ENCODE measurements at places on chromosomes 6 and 20.

DNA sequence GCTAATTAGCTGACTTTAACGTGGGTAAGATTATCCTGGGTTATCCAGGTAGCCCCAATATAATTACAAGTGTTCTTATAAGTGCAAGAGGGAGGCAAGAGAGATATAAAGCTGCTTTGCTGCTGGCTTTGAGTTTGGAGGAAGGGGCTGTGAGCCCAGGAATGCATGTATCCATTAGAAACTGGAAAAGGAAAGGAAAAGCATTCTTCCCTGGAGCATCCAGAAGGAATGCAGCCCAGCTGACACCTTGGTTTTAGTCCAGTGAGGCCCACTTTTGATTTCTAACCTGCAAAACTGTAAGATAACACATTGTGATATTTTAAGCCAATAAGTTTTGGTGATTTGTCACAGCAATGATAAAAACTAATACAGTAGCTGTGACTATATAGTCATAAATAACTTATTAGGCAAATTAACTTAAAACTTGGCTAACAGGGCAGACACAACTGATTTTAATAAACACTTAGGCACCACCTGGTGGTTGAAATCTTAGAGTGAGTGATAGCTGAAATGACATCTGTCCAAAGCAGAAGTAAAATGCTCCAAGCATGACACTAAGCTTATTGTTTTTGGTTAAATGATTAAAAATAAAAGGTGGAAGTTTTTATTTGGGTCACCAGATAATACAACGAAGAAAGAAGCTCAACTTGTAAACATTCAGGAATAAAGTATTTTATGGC lies 35.6 kb downstream of the ADGRF4 start:
- DNase-seq = no peak

GRCh38 chr6:168719901-168720300 lies 278.9 kb downstream of the SMOC2 start:
- DNase-seq = no peak

DNA sequence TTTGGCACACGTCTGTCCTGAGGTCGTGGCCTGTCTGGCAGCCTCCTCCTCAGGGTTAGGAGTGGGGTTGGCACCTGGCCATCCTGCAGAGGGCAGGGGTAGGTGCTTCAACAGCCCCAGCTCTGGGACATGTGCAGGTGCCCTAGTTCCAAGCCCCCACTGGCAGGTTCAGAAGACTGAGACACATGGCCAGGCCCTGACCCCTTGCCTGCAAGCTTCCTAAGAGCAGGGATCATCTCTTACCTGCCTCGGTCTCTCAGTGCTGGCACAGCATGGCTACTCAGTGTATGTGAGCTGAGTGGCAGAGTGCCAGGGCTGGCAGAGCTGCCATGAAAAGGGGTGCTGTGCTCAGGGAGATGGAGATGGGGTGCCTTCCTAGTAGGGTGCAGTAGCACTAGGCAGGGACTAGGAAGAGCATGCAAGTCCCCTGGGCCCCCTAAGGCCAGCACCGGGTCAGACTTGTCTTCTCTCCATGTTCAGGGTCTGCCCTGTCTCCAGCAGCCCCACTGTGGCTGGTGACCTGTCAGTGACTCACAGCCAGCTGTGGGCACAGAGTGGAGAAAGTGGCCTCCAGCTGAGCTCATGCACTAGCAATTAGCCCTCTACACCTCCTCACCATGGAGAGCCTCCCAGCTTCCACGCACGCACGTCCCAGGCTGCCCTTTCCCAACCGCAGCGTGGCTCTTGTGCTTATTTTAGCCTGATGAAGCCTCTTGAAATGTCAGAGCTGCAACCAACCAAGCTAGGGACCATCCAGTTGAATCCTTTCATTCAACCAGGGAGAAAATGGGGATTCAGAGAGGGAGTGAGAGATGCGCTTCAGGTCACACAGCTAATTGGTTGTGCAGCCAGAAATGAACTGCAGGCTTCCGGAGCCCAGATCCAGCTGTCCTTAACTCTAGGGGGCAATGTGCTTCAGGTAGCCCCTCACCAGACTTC lies 116.6 kb downstream of the MRPL14 start:
- peak; percentile 97 for DNase-seq

DNA sequence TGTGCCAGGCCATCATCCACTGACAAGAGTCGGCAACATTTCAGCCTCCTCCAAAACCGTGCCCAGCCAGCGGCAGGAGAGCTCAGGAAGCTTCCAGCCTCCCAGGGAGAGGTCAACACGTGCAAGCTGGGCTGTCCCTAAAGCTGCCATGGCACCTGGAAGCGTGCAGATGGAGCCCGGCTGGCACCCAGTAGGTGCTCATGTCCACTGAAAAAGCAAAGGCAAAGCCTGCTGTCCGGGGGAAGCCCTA lies 14.4 kb upstream of the TLDC2 start:
- no peak for DNase-seq

- DNase-seq = no peak
Observed at GRCh38 chr6:75760320-75760719, 11.3 kb downstream of the MYO6 start.

- DNase-seq = no peak
Observed at GRCh38 chr6:148677594-148678476, 69.0 kb upstream of the UST start.
